Brain (organoid and tissue), 16 donors: ENCODE measurements at places on chromosomes 7 and 10. TPM values are rescaled to one million over a fixed set of nuclear protein-coding genes. Genes with fewer than 3 reads are reported as not detected.

Gene MNX1
- 2.5 TPM for polyA plus RNA-seq

Gene C7orf57
- not detected for polyA plus RNA-seq

Gene TDRD1
- polyA plus RNA-seq = not detected

- DNase-seq = no peak
These were observed 56.0 kb downstream of the ATOH7 start for GRCh38 chr10:68175949-68176348.

DNA sequence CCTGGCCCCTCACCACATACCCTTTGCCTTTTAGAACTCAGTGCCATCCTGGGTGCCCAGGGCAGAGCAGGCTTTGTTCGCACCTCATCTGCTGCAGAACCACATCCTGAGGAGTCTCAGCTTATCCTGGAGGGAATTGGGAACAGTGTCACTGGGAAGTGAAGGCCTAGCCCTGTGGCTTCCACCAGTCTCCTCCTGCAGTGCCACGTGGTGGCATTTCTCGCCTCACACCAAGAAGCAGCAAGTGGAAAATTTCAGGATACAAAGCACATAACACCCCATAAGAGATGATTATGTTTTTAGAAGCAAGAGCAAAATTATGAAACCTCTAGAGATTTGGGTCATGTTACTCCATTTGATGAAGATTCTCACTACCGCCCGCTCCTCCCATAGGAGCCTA lies 26.8 kb downstream of the UBE2D4 start:
- DNase-seq = no peak

- DNase-seq = no peak
These were observed 213.4 kb downstream of the MAD1L1 start for GRCh38 chr7:2019461-2019710.

- no peak for DNase-seq
These were observed 4.0 kb upstream of the SVOPL start for GRCh38 chr7:138705167-138705566.

GRCh38 chr7:37443627-37444026 lies 5.0 kb downstream of the ELMO1 start:
- no peak for DNase-seq
